ENCODE measurements at places on chromosomes 7 and 10.
A peak's percentile ranks its signal among the peaks of the same experiment; 100 is the strongest.

DNA sequence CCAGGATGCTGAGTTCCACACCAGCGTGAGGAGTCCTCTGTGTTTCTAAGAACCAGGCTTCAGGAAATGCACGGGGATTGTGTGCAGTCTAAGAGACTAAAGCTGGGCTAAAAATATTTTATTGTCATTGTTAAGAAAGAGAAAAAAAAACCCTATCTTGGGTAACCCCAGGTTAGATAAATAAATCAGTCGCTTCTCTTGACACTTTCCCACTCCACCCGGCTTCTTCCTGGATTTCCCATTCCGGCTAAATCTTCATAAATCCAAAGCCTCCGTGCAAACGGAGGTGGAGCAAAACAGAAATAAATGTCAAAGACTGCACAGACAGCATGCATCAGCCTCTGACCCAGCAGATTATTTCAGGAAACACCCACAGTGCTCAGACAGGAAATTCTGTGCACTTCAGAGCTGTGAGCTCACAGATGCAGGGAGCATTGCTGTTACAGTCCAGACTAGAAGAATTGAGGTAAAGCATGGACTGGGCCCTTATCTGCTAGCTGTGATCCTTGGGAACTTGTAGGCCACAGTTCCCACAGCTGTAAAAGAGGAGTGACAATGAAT is 44.8 kb upstream of the GRID1 start:
- H3K4me3 ChIP-seq: peak overlapping the region; percentile 52
- peaks cover 8% of the 10 kb centered on the region for H3K36me3 ChIP-seq
- peaks cover 42% of the 10 kb centered on the region for H3K4me1 ChIP-seq
- H3K27me3 ChIP-seq: peaks cover 2% of the 10 kb centered on the region

DNA sequence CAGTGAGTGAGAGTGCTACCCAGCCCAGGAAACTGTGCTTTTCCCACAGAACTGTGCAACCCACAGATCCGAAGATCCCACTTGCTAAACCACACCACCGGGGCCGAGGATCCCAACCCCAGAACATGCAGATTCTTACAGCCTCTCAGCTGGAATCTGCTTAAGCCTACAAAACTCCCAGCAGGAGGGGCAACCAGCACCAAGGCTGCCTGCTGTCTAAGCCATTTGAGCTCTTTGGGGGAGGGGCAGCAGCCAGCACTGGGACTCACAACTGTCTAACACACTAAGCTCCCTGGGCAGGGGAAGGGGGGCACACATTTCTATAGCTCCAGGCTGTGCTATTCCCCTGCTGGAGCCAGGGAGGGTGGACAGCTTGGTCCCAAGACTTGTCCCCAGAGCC is 529.9 kb downstream of the XPNPEP1 start:
- no peak for DNase-seq
- no peaks in the 10 kb centered on the region for H3K27me3 ChIP-seq
- H3K27ac ChIP-seq: no peak overlapping the region
- no peaks in the 10 kb centered on the region for H3K4me1 ChIP-seq
- no peak overlapping the region for H3K4me3 ChIP-seq

DNA sequence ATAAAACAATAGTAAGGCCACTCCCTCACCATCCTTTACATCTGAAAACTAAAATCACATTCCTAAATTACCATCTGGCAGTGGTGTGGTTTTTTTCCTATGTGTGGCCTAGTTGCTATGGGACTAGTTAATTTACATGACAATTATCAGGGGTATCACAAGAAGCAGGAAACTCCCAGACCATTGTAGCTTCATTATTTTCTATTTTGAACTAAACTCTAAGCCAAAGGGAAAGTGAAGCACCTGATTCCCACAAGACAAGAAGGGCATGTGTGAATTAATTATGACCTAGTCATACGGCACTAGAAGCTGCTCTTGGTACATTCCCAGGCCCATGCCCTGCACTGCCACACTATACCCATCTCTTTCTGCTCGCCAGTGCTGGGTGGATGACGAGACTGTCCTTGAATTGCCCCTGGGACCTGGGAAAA is 103.4 kb downstream of the ATXN7L1 start:
- H3K4me1 ChIP-seq: peaks cover 90% of the 10 kb centered on the region
- H3K36me3 ChIP-seq: peaks cover 14% of the 10 kb centered on the region
- no peaks in the 10 kb centered on the region for H3K27me3 ChIP-seq

DNA sequence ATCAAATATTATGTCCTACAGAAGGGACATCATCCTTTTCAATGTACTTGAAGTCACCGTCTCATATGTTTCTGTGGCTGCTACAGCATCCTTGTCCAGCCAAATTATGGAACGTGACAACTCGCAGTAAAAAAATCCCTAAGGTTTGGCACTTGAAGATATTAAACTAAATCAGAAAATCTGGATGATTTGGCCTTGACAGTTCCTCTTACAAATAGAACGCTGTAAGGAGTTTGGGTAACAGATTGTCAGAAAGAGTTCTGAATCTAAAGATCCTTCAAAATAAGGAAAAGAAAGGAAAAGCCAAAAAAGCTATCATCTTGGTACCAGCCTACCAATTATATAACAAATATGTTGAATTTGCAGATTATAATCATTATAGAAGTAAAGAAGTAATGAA is 21.0 kb downstream of the XRCC2 start:
- H3K27ac ChIP-seq: no peak overlapping the region
- H3K4me1 ChIP-seq: no peaks in the 10 kb centered on the region
- H3K36me3 ChIP-seq: peaks cover 11% of the 10 kb centered on the region
- no peak for DNase-seq
- H3K4me3 ChIP-seq: no peak overlapping the region
- H3K27me3 ChIP-seq: no peaks in the 10 kb centered on the region

DNA sequence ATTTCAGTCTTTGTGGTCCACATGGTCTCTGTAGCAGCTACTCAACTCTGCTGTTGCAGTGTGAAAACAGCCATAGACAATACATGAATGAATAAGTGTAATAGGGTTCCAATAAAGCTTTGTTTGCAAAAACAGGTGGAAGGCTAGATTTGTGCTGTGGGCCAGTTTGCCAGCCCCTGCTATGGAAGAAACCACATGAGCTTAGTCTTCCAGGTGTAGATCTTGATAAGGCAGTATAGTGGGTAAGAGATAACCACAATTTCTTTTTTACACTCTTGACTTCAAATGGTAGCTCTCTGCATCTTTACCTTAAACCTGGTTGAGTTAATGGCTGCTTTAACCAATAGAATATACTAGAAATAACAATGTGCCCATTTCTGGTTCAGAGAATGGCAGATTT is 135.0 kb upstream of the PALS2 start:
- H3K27ac ChIP-seq: no peak overlapping the region
- H3K4me3 ChIP-seq: no peak overlapping the region
- H3K4me1 ChIP-seq: peaks cover 5% of the 10 kb centered on the region
- peaks cover under 1% of the 10 kb centered on the region for H3K27me3 ChIP-seq

GRCh38 chr7:149729983-149730801 is 43.2 kb downstream of the ZNF467 start:
- no peaks in the 10 kb centered on the region for H3K27me3 ChIP-seq
- H3K4me3 ChIP-seq: no peak overlapping the region
- H3K36me3 ChIP-seq: no peaks in the 10 kb centered on the region
- no peak overlapping the region for H3K27ac ChIP-seq
- DNase-seq: no peak

GRCh38 chr7:105745681-105746330 is 130.6 kb downstream of the ATXN7L1 start:
- H3K4me3 ChIP-seq: no peak overlapping the region
- H3K4me1 ChIP-seq: no peaks in the 10 kb centered on the region
- no peak for DNase-seq
- H3K27me3 ChIP-seq: no peaks in the 10 kb centered on the region

DNA sequence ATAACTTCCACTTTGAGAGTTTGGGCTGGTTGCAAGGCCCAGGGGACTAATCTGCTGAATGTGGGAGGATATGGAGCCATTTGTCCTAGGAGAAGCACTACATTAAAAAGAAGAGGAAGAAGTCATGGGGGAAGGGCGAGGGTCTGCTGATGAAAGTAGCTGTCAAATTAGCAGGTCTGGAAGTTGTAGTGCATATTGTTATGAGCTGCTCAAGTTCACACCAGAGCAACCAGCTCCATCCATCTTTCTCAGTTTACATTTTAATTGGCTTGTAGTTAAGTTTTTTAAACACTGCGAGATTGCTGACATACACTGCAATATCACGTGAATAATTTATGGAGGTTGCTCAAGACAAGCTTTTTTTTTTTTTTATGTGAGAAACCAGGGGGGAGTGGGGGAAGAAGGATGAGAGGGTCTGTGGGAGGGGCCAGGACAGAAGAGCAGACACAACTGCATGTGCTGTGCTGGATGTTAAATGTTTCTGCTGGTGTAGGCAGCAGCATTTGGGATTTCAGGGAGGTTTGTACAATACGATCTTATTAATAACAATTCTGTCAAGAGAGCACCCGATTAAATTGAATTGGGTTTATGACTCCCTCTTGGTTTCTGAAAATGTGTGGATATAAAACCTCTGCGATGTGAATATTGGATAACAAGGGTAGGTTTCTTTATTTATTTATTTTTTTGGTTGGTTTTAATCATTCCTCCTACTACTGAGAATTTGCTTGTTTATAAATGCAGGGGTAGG is 759.0 kb upstream of the GALNT17 start:
- H3K4me3 ChIP-seq: no peak overlapping the region
- H3K27me3 ChIP-seq: no peaks in the 10 kb centered on the region
- no peak overlapping the region for H3K27ac ChIP-seq

DNA sequence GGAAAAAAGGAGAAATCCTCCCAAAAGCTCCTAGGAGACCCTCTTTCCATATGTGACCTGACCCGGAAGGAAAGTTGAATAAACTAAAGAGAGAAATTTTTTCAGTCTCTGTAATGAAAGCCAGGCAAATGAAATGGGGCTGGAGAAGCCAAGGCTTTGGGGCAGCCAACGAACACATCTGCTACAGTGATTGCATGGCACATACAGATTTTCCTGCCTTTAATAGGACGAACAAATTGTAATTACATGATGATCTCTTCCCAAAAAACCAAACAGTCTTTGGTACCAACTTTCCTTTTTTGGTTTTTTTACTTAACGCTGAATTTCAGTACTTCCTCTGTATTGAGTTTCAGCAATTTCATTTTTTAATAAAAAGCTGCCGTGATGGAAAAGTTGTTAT is 23.5 kb upstream of the PTN start:
- no peaks in the 10 kb centered on the region for H3K4me1 ChIP-seq
- no peak overlapping the region for H3K27ac ChIP-seq
- peaks cover 5% of the 10 kb centered on the region for H3K27me3 ChIP-seq
- no peak overlapping the region for H3K4me3 ChIP-seq

DNA sequence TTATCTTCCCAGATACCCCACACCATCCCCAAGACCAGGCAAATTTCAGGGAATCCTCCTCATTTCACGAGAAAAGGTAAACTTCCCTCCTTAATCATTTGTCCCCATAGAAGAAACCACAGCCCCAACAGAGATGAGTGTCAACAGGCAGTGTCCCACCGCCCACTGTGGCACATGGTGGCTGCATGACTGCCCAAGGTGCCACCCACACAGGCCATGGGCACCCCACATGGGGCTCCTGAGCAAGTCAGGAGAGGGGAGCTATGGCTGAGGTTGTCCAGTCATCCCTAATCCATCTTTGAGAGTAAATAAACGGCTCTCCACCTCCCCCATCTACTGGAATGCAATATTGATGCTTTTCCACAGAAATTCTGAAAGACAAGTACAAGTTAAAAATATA is 44.1 kb downstream of the ANTXRL start:
- H3K4me1 ChIP-seq: peaks cover 5% of the 10 kb centered on the region
- DNase-seq: no peak
- H3K27me3 ChIP-seq: peaks cover 31% of the 10 kb centered on the region
- H3K4me3 ChIP-seq: no peak overlapping the region

DNA sequence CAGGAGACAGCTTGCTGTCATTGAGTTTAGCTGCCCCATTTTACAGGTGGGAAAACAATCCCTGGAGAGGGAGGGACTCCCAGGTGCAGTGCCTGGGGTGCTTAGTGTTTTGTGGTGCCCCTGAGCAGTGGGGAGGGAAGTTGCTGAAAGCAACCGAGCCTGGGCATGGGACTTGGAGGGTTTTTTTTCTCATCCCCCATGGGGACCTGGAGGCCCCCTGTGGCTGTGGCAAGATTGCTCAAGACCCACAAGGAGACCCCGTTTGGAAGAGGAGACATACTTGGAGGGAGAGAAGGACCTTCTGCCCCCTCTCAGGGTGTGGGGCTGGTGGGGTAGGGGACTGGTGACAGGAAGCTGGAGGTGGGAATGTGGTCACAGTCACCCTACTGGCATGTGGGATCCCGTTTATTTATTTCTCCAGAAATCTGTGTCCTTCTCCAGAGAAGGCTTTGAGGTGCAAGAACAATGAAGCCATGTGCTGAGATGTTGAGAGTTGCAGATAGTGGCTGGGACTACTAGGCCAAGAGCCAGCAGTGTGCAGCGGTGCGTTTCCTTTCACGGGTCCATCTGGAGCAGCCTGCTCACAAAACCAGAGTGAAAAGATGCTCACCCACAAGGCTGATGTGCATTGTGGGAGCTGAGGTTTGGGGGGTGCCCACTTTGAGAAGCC is 21.5 kb downstream of the ZMIZ1 start:
- no peak for DNase-seq
- H3K27ac ChIP-seq: peak overlapping the region; percentile 67
- H3K4me1 ChIP-seq: peaks cover 63% of the 10 kb centered on the region
- peaks cover 8% of the 10 kb centered on the region for H3K36me3 ChIP-seq

DNA sequence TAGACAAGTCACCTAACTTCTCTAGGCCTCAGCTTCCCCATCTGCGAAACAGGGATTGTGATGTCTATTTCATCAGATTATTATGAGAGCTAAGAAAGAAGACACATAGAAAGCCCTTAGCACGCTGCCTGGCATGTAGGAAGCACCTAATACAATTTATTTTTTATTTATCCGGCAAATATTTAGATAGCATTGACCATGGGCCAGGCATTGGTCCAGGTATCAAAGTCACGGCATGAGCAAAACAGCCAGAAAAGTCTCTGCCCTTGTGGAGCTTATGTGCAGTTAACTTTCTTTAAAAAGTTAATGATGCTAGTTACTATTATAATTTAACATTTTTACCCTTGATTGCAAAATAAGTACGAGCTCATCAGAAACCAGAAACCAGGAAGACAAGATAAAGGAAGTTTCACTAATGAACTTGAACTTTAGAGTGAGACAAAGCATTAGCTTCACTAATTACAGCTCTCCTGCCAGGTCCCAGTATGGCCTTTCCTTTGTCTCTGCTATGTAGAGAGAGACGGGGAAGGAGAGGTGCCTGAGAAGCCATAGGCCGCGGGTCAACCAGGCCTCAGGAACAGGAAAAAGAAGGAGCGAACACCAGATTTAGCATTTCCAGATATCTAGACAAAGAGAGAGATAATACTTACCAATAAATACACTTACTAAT is 139.5 kb upstream of the ADAM12 start:
- H3K36me3 ChIP-seq: no peaks in the 10 kb centered on the region
- H3K4me3 ChIP-seq: no peak overlapping the region
- H3K27ac ChIP-seq: no peak overlapping the region
- no peaks in the 10 kb centered on the region for H3K4me1 ChIP-seq
- no peak for DNase-seq
- H3K27me3 ChIP-seq: peaks cover 18% of the 10 kb centered on the region

DNA sequence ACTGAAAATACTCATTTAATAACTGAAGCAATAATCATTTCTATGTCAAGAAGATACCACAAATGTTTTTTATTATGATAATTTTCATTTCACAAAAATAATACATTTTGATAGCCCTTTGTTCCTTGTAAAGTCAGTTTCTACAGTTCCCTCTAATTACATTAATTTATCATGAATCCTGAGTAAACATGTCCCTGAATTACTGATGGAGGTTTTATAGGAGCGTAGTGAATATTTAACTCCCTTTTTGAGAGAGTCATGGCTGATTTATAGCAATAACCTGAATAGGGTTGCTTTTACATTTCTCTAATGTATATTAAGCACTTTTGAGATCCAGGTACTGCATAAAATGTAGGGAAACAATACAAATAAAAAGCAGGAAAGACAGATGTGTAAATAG is 216.0 kb upstream of the DKK1 start:
- H3K27me3 ChIP-seq: peaks cover 2% of the 10 kb centered on the region
- H3K4me3 ChIP-seq: no peak overlapping the region
- H3K27ac ChIP-seq: no peak overlapping the region
- H3K36me3 ChIP-seq: no peaks in the 10 kb centered on the region
- no peak for DNase-seq

Data from HFFc6 (cell line).